ENCODE measurements at places on chromosomes 5 and 9.

DNA sequence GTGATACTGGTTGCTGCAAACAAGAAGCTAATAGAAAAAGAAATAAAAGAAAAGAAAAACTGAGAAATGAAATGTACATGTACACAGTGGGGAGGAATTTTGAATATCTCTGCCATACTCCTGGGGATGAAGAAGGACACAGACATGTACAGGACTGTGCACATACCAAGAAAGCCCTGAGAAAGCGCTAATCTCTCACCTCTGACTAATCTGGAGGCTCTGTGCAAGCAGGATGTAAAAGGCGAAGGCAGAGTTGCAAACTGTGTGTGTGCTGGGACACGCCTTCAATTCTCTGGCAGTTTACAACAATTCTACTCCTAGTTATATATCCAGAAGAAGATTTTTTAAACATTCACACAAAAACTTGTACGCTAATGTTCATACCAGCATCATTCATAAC, 211.4 kb downstream of the KIAA0825 start:
- no peak for DNase-seq

- no peak for DNase-seq
Observed at GRCh38 chr5:112923988-112924387, 2.0 kb upstream of the REEP5 start.

- DNase-seq, result no peak
Observed at GRCh38 chr9:133842174-133842573, 104.0 kb upstream of the SARDH start.

DNA sequence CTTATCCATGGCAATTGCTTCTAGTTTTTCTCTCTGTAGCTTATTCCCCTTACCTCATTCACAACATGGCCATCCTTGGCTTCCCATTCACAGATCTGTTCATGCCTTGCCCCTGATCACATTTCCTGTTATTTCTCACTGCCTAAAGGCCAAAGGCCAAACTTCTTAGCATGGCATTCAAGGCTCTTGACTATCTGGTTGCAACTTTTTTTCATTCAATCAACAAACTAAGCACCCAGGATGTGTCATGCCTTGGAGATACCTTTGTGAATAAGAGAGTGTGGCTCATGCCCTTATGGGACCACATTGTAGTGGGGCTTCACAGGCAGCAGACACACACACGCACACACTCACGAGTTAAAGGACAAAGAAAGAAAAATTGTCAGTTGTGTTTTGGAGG, 27.6 kb downstream of the FGF1 start:
- DNase-seq, result no peak

DNA sequence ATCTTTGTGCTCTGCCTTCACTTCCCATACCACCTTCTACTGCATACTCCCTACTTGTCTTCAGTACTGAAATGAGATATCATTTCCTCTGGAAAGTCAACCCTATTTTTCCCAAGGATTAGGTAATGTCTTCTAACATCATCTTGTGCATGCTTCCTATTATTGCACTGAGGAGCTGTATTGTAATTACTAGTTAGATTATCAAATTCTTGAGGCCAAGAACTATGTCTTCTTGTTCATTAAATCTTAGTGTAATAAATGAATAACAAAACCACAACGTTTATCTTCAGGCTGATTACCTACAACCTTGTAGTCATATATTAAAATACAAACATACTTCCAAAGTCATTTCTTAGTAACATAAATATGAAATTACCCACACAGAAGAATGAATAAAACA, 87.9 kb upstream of the POU5F2 start:
- DNase-seq, result no peak

DNA sequence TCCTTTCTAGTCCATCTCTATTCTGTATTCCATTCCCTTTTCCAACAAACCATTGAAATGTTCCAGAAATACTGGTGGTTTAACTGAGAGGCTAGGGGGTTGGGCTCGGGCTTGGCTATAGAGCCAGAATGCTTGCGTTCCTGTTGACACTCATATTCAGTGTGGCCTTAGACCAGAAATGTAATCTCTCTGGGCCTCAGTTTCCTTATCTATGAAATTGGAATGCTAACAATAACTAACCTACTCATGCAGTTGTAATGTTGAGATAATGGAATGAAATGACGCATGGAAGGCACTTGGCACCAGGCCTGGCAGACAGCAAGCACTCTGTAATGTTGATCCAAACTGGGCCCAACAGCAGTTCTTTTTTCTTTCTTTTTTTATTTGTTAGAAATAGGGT, 26.8 kb downstream of the JADE2 start:
- peak; percentile 76 for DNase-seq

DNA sequence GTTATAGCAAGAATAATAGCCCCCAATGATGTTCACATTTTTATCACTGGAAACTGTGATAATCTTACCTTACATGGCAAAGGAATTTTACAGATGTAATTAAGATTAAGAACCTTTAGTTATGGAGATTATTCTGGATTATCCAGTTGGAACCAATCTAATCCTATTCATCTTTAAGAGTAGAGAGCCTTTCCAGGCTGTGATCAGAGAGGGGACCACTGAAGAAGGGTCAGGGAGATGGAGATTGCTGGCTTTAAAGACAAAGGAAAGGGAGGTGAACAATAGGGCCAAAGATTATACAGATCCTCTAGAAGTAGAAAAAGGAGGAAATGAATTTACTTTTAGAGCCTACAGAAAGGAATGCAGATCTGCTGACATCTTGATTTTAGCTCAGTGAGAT, 253.5 kb upstream of the GRIN3A start:
- no peak for DNase-seq

DNA sequence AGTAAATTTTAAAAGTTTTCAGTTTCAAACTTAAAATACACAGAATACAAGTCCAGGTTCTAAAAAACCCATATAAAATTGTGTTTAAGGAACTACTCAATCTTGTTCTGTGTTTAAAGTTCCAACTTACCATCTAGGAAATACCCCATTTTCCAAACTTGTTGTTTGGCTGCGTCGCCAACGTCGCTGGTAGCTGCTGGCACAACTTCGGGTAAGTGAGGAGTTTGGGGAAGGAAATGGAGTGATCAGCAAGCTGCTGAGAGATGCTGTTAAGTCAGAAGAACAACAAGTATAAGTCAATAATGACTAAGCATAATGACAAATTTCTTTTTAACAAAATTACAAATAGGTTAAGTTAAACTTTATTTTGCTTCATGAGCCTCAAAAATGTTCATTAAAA, 71.3 kb upstream of the RAPGEF6 start:
- DNase-seq, result no peak

DNA sequence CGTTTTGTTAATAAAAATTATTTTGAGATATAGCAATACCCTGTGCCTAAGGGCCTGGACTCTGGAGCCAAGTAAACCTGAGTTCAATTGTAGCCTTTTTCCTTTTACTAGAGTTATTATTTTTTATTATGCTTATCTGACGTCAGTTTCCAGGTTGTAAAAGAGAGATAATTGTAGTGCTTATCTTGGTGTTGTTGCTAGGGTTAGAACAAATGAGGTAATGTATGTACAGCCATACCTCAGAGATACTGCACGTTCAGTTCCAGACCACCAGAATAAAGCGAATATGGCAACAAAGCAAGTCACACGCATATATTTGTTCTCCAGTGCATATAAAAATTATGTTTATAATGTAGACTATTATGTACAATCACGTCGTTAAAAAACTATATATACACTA, 215.0 kb downstream of the VPS13A start:
- DNase-seq, result no peak

DNA sequence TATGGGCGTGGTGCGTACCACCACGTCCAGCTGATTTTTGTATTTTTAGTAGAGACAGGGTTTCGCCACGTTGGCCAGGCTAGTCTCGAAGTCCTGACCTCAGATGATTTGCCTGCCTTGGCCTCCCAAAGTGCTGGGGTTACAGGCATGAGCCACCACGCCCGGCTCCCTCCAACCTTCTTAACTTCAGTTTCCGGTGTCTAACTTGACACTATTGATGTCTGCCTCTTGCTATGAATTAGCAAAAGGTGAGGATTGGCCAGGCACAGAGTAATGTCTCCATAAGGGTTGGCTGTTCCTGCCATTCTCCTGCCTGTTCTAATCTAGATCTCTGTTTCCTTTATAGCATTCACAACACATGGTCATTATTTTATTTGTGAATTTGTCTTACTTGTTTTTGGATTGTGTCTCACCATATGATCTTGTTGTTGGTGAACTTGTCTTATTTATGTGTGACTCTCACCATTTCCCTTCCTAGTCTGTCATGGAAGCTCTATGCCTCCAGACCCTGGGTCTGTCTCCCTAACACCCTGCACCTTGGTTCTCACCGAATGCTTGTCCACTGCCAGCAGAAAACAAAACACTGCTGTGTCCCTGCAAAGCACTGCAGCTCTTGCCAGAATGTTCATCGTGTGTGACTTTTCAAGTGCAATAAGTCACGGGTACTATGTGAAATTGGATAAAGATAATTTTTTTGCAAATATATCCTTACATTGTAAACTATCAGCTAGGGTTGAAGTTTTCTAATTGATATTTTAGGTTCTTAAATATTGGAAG, 26.0 kb downstream of the BASP1 start:
- DNase-seq, result no peak

DNA sequence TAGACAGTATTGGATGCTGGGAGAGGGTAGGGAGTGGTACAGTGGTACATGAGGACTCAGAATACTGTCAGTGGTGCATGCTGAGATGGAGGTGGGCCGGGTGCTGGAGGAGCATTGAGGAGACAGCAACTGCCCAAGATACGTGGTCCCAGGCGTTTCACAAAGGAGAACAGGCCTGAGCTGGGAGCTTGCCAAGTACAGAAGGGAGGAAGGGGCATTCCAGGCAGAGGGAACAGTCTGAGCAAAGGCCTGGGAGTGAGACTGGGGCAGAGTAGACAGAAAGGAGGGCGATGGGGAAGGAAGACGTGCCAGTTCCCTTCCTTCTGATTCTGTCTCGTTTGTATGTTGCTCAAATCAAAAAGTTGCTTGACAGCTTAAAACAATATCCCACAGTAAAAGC, 15.2 kb downstream of the GALNT12 start:
- DNase-seq, result no peak

DNA sequence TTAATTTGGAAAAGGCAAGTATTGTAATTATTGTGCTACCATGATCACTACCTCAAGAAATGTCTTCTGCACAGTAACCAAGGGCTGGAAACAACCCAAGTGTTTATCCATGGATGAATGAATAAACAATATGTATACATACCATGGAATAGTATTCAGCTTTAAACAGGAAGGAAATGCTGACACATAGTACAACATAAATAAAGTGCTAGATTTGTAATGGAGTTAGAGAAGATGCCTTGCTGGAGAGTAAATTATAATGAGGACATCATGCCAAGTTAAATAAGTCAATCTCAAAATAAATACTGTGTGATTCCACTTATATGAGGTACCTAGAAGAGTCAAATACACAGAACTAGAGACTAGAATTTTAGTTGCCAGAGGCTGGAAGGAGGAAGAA, 160.0 kb downstream of the CCDC192 start:
- no peak for DNase-seq

- no peak for DNase-seq
Observed at GRCh38 chr5:5716665-5717064, 294.2 kb downstream of the ICE1 start.

Measured in SW 1271 (cell line).